ENCODE measurements at places on chromosomes 2 and 18.

DNA sequence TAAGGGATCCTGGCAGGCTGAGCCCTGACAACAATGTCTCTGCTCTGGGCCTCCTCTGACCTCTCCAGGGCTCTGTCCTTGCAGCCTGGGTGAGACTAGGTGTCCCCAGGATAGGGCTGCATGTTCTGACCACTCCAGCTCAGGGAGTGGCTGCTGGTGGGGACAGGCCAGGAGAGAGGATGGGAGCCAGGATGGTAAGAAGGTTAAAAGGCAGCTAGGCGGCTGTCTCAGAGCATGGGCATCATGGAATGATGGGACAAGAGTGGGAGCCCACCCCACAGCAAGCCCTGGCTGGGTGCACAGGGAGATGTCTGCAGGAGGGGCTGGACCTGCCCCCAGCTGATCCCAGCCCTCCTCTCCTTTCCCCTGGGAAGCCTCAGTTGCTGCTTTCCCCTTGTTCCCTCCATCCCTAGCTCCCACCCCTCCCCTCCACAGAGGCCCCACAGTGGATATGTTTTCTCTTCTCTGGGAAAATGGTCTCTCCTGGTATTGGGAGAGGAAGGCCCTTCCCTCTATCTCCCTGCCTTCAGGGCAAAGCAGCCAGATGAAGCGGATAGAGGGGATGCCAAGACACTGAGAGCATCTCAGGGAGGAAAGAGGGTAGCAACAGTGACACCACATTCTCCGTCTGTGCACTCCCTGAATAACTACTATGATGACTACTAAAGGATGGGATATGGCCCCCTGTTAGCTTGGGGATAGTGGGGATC, 334.3 kb downstream of the DYSF start:
- DNase-seq = no peak

DNA sequence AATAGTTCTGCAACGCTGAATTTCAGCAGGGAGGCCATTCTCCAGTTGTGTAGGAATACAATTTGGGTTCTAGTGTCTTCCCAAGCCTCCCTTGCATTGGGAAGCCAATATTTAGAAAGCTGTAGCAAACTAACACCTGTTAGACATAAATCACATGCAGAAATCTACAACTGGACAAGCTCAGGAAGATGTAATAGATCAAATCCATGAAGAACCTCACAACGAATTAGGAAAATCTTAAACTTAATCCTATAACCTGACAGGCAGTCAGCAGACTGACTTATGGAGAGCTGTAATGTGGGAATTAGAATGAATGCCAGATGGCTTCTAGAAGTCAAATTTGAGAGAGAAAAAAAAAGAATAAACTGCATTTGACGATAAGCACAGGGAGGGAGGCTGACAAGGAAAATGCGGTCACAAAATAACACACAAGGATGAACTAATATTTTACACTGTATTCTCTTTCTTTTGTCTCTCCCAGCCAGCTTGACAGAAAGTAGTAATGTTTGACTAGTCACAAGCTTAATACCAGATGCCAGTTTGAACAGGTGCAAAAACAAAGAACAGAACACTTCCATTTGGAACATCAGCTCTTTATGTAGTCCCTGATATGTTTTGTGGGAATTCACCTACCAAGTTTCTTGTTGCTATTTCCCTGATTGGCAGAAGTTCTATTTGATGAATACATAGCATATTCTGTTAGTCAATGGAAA, 50.8 kb upstream of the FANCL start:
- no peak for DNase-seq

GRCh38 chr18:60506190-60506589, 133.6 kb upstream of the MC4R start:
- no peak for DNase-seq

GRCh38 chr2:10407841-10408648, 40.1 kb downstream of the ODC1 start:
- peak; percentile 75 for DNase-seq

GRCh38 chr18:23369266-23369665, 83.8 kb upstream of the RIOK3 start:
- no peak for DNase-seq

DNA sequence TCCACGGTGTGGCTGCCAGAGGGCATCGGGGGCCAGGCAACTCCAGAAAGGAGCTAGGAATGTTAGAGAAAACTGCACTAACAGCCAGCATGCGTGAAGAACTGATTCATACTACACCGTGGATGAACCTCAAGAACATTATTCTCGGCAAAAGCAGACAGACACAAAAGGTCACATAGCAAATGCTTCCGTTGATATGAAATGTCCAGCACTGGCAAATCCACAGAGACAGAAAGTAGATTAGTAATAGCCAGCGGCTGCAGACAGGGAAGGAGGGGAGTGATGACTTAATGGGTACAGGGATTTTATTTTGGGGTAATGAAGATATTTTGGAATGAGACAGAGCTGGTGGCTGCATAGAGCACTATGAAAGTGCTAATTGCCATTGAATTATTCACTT, 37.4 kb downstream of the SCTR start:
- no peak for DNase-seq

DNA sequence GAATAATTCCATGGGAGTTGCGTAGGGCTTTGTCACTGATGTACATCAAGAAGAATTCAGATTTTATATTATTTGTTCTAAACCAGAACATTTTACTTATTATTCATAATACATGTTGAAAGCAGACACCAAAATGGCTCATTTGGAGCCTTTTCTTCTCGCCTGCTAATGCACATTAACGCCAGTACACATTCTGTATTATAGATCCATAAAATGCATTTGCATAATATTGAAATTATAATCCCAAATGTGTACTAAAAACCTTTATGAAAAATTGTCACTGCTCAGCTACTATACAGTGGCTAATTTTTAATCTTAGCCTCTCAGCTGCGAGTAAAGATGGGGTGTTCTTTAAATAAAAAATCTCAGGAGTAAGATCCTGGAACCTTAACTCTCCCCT, 452.2 kb upstream of the HNRNPA3 start:
- DNase-seq = no peak

GRCh38 chr2:56464613-56465012, 280.8 kb downstream of the CCDC85A start:
- no peak for DNase-seq

GRCh38 chr2:23658466-23658942, 268.4 kb downstream of the ATAD2B start:
- no peak for DNase-seq

- no peak for DNase-seq
These were observed 787.9 kb downstream of the CPS1 start for GRCh38 chr2:211344289-211344688.

GRCh38 chr2:151766437-151767153, 32.3 kb upstream of the NEB start:
- peak; percentile 29 for DNase-seq

- DNase-seq = no peak
These were observed 186.0 kb upstream of the TNP1 start for GRCh38 chr2:217045700-217046475.

DNA sequence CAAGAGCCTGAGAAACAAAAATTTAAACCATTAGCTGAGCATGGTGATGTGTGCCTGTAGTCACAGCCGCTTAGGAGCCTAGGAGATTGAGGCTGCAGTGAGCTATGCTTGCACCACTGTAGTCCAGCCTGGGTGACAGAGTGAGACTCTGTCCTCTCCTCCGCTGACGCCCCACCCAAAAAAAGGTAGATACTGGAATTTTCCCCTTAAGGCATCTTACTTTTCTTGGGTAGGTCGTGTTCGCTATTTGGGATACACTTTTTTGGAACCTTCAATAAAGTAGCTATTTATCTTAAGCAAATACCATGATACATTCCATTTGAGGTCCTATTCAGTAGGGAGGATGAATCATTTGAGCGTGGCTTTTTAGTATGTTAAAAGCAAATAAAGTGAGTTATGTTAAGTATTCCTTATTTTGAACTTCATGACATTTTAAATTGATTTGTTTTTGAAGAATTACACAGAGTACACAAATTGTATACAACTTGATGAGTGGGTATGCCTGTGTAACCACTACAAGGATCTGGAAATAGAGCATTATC, 38.7 kb downstream of the RALBP1 start:
- DNase-seq = no peak

GRCh38 chr18:62018034-62018758, 125.4 kb upstream of the RNF152 start:
- DNase-seq = no peak

- DNase-seq = no peak
These were observed 8.7 kb upstream of the AAK1 start for GRCh38 chr2:69652206-69652605.

- DNase-seq = no peak
These were observed 35.4 kb downstream of the CAB39 start for GRCh38 chr2:230748087-230748486.

- DNase-seq = no peak
These were observed 73.3 kb upstream of the CCDC141 start for GRCh38 chr2:179123272-179123662.

GRCh38 chr2:173300458-173300857, 54.2 kb upstream of the CDCA7 start:
- DNase-seq = no peak

DNA sequence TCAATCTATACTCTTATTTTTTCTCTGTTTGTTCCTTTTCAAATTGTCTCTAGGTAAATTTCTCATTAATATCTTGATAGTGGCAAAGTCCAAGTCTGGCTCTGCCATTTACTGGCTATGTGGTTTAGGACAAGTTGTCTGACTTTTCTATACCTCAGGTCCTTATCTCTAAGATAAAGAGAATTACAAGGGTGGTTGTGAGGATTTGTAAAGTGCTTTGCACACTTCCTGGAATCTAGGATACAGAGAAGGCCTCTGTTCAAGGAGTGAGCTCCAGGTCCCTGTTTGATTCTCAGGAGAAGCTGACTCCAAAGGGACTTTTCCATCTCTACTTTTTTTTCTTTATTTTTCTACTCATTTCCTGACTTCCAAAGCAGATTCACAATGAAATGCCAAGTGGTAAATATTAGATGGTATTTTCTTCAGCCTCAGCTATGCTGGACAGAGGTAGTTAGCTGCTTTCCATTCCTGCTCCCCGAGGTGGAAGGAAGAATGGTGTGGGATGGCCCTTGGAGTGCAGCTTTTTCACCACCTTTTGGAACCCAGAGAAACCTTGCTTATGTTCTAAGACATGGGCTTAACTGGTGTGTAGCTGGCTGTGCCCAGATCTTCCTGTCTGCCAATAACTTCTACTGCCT, 90.5 kb downstream of the GALNT1 start:
- DNase-seq = no peak

GRCh38 chr2:239222706-239223309, 178.0 kb downstream of the HDAC4 start:
- DNase-seq = no peak

- no peak for DNase-seq
These were observed 5.9 kb downstream of the CCDC121 start for GRCh38 chr2:27622921-27623384.

GRCh38 chr2:171287036-171287571, 126.4 kb upstream of the TLK1 start:
- no peak for DNase-seq
